ENCODE measurements at places on chromosomes 4 and X.

- no peak for DNase-seq
These were observed 25.1 kb upstream of the MXD4 start for GRCh38 chr4:2286904-2287593.

GRCh38 chr4:175407926-175408325, 404.1 kb downstream of the GPM6A start:
- DNase-seq = no peak

GRCh38 chr4:121233982-121234381, 69.9 kb upstream of the TNIP3 start:
- no peak for DNase-seq

DNA sequence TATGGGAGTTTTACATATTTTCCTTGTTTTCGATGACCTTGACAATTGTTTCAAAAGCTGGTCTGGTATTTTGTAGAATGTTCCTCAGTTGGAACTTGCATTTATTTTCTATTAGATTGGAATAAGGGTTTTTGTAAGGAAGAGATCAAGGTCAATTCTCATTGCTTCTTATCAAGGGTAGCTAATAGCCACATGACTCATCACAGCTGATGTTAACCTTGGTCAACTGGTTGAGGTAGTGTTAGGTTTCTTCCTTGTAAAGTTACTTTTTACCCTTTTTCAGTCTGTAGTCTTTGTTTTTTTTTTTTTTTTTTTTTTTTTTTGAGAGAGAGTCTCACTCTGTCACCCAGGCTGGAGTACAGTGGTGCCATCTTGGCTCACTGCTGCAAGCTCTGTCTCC, 257.2 kb downstream of the SNCA start:
- peak; percentile 7 for DNase-seq

DNA sequence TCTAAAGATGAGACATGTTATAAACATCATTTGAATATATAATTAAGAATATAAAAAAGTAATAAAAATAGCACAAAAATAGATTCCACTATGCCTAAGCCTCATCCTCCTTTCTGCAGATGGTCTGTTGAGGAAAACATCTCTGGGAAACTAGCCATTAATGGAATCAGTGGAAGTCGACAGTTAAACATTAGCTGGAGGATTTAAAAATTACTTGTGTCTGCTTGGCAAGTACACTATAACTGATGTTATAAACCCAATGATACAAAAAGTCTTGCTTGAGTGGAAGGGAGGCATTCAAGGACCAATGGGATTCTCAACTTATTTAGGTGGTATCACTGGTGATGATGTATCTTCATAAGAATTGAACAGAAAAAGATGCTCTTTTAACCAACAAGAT, 1598.3 kb downstream of the PCDH18 start:
- no peak for DNase-seq

- peak; percentile 29 for DNase-seq
These were observed 168.9 kb upstream of the ATOH1 start for GRCh38 chr4:93659629-93660028.

Measured in NCI-H226 (cell line).